ENCODE measurements at places on chromosomes 7 and 10.

DNA sequence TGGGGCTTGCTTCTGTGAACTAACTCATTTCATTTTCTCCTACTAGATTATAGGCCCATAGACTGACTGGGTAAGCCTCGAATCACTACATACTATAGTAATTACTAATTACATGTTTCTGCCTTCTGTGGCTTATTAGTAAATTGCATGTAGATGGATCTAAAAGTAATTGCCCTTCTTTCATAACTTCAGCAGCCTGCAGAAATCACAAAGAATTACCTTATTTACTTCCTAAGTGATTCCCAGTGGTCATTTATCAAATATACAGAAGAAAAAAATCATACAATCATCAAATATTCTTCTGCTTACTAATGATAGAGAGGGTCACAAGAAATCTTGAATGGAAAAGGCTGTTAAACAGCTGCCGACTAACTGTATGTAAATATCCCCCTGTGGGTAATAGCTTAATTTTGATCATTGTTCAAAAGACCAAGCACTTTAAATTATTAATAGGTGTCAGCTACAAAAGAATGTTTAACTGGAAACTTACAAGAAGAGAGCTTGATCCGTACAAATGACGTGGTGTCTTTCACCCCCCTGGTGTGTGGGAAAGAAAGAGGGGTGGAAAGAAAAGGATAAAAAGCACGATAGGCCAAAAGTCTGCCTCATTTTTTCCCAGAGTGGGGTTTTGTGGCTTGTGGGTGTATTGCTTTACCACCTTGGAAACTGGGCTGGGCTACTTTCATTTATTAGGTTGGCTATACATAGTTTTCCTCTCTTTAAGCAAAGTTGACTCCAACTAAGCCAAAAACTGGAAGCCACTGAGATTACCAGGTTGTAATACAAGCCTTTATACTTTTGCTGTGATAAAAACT lies 361.8 kb upstream of the ZMIZ1 start:
- DNase-seq = peak; percentile 56

DNA sequence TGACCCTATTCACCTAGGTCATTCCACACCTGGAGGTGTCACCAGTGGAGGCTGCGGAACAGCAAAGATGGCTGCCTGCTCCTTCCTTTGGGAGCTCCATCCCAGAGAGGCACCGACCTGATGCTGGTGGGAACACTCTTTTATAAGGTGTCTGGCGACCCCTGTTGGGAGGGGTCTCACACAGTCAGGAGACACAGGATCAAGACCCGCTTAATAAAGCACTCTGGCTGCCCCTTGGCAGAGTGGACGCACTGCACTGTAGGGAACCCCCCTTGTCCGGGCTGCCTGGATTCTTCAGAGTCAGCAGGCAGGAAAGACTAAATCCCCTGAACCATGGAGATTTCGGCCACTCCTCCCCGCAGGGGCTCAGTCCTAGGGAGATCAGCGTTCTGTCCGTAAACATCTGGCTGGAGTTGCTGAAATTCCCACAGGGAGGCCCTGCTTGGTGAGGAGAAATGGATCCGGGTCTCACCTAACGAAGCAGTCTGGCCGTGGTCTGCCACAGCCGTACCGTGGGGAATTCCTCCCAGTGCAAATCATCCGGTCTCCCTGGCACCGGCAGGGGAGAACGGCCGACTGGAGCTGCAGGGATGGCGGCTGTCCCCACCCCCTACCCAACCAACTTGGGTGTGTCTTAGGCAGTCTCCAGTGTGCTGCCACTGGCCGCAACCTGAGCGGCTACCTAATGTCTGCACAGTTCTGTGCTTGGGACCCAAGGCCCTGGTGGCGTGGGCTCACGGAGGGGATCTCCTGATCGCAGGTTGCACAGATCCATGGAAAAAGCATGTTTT lies 66.1 kb downstream of the LSMEM1 start:
- DNase-seq = no peak

- DNase-seq = no peak
These were observed 55.7 kb upstream of the SRPK2 start for GRCh38 chr7:105444342-105444987.

- peak; percentile 24 for DNase-seq
These were observed 60.8 kb downstream of the XRCC2 start for GRCh38 chr7:152615031-152615741.

DNA sequence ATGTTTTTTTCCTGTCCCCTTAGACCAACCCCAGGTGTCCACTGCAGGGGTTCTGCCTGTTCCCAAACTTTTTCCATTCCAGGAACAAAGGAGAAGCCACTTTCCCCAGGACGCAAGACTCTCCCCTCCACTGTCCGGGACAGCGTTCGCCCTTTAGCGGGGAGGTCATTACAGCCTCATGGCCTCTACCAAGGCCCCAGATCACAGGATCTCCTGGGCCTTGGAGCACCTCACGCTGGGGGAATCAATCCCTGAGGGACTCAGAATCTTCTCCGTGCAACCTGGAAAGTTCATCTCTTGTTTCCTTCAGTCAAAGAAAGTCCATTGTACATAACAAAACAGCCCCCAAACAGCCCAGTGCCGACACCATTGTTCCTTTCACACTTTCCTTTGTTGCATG lies 41.2 kb downstream of the MKI67 start:
- DNase-seq = no peak

DNA sequence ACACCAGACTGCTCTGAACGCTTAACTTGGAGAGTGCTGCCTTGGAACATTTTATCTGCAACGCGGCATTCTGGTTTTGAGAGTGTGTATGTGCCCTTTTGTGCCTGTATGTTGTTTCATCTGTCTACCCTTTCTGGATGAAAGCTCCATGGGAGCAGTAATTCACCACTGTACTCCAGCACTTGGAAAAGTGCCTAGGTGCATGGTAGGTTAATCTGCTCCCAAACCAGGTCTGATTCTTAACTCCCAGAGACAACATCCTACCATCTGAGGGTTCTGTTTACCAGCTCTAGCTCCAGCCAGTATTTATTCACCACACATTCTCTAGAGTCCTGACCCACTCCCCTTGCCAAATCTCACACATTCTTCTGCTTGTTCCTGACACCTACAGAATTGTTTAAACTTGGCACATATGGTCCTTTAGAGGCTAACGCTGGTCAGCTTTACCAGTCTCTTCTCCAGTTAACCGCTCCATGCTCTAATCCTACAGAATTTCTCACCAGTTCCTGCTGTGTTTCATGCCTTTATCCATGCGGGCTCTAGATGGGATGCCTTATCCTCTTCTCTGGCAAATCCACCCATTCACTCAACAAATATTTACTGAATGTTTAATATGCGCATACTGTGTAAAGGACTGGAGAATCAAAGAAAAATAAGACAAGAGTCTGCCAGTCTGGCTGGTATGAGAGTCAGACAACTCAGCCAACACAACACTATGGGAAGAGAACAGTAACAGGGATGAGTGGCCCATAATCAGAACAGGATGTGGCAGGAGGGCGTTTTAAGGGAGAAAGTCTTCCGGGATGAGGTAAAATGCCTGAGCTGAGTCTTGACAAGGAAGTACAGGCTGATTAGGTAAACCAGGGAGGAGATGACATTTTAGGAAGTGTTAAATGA lies 46.3 kb downstream of the MTPN start:
- DNase-seq = peak; percentile 69

DNA sequence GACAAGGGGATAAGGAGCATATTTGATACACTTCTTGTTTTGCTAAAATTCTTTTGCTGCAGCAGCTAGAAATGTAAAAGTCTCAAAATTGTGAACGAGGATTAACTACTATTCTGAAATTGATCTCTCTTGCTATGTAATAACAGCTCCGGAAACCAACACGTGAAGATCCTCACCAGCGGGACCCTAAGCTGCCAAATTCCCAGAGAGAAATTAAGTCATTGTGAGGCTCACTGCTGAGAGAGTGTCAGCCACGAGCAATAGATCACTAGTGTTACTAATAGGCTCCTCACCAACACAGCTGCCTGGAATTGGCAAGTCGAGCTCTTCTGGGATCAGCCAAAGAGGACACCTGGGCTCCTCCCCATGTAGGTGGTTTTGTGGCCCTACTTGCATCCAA lies 5.6 kb upstream of the VWA2 start:
- DNase-seq = no peak
